Cardiac ventricle fibroblast (primary cell): ENCODE measurements at places on chromosomes 2 and 18. TPM values are rescaled to one million over a fixed set of nuclear protein-coding genes. Genes with fewer than 3 reads are reported as not detected.

Gene NEU4
- not detected in 2 replicates for total RNA-seq

Gene ALPG
- total RNA-seq: not detected in 2 replicates

Gene GLB1L
- 7.0 and 12.2 TPM in 2 replicates for total RNA-seq

Gene ITGB6
- total RNA-seq: not detected in 2 replicates

Gene TWSG1
- total RNA-seq: 50.6 and 61.1 TPM in 2 replicates
